ENCODE measurements at places on chromosomes 12 and 14.

DNA sequence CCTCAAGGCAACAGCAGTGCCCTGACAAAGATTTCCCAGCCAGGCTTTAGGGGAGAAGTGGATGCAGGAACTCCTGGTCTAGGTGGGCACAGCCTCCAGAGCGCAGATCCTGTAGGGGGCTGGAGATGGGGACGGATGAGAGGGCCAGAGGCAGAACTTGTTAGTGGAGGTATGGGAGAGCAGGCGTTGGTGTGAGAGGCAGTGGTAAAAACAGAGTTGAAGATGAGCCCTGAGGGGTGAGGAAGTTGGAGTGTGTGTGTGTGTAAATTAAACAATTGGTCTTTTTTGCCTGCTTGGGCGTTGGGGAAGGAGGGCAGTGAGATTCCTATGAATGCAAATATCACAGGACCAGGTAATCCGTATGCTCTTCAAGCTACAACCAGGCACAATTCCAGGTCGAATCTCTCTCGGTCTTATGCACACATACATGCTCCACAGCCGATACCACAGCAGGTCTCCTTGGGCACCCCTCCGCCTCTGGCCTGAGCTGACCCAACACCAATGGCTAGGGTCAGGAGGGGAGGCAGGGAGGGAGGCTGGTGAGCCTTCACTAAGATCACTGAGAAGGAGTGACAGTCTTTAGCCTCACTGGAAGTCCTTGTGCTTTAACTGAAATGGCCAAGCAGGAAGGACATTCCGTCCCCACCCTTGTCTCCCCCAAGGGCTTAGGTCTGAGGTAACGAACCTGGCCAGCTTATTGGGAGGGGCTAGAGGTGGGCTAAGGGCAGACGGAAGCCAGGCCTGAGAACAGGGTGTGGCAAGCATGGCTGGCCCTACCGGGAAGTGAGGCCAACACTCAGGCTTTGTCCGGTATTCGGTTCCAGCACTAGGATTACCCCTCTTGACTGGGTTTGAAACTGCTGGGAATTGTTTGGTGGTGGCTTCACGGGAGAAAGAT, 1.5 kb upstream of the KRT7 start:
- DNase-seq, result no peak

- peak; percentile 64 for DNase-seq
These were observed 157.5 kb downstream of the TMTC3 start for GRCh38 chr12:88299567-88300101.

DNA sequence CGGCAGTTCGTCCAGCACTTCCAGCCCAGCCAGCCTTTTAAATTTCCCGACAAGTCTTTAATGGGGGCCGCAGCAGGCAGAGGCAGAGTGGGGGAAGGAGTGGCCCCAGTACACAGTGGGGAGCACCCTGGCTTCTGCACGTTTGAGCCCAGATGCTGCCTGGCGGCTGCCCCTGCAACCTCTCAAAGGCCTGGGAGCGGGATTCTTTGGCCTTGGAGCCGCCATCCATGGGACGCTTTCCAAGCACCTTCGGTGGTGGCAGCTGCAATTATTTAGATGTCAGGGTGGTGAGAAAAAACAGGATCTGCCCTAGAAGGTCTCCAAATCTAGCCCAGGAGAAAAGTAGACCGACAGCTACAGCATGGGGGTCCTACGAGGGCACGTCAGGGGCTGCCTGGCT, 46.0 kb downstream of the FAM222A start:
- no peak for DNase-seq

- peak; percentile 4 for DNase-seq
These were observed 2.7 kb downstream of the CMTM5 start for GRCh38 chr14:23379366-23380196.

DNA sequence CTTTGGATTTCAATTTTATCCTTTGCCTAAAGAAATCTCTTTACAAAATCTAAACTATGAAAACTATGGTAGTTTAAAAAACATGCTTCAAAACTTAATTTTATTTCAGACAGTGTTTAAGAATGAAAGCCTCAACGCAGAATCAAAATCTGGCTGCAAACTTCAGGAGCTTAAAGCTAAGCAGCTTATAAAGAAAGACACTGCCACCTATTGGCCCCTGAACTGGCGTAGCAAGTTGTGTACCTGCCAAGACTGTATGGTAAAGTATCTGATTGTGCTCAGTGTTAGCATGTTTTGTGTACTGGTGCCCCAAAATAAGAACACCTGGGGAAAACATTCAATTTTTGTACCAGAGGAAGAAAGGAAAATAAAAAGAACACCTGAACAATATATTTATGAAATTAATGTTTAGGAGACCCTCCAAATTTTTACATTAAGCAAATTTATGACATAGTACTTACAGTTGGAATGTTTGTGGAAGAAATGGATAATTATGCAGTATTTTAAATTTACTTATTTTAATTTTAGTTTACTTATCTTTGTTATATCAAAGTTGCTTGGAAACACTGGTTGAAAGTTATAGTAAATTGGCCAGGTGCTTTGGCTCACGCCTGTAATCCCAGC, 12.2 kb downstream of the UBR7 start:
- peak; percentile 59 for DNase-seq

DNA sequence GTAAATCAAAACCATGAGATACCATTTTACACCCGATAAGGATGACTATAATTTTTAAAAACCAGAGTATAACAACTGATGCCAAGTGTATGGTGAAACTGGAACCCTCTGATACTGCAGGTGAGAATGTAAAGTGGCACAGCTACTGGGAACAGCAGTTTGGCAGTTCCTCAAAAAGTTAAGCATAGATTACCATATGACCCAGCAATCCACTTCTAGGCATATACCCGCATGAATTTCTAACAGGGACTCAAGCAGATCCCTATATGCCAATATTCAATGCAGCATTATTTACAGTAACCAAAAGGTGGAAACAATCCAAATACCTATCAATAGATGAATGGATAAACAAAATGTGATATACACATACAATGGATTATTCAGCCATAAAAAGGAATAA, 57.4 kb downstream of the BAZ1A start:
- no peak for DNase-seq

DNA sequence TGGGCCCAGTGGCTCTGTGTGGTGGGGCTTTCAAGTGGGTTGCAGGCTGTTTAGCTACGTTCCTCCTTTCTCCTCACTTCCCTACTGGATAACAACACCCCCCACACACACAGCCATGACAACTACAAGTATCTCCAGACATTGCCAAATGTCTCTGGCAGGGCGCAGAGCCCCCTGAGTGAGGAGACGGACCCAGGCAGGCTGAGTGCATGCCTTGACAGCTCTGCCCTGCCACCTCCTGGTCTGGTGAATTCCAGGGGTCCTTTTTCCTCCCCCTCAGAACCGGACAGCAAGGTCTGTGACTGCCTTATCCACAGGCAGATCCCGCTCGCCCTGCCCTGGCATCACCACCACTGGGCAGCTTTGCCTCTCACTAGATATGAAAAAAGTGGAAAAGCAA, 276.5 kb downstream of the TMEM132C start:
- no peak for DNase-seq

GRCh38 chr12:100753837-100754236, 40.7 kb upstream of the ANO4 start:
- DNase-seq, result no peak

DNA sequence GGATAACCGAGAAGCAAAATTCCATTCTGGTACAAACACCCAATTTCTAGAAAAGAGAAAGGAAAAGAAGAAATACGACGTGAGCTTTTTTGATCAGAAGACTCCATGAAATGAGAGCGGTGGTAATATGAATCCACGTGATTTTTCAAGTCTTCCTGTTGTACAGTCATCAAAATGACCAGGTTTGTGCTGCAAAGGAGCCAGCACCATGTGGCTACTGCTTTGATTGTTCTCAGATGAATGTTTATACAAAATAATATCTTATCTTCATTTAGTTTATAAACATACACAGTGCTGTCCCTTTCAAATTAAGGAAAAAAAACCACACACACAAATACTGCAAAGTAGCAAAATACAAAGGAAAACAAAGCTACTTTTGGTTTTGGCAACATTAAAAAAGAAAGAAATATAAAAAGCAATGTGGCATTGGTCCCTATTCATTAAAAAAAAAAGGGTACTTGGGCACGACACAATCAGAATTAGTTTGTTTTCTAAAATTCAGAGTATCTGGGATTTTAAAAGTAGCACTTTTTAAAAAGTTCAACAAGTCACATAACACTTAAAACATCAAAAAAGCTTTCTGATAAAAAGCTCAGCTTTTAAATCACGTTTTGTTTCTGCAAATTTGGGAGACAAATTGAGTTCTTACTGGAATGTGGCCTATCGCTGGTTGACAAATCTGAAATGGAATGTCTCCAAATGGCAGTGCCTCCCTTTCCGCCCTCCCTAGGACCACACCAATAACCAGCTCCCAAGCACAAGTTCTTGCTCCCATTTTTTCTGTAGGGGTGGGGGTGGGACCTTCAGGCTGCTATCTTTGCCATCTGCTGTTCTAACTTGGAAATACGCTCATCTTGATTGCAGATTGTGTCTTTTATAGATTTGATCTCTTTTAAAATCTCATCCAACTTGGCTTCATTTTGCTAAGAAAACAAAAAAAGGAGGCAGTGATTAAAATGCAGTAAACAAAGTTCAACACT, 13.2 kb upstream of the SELPLG start:
- no peak for DNase-seq

DNA sequence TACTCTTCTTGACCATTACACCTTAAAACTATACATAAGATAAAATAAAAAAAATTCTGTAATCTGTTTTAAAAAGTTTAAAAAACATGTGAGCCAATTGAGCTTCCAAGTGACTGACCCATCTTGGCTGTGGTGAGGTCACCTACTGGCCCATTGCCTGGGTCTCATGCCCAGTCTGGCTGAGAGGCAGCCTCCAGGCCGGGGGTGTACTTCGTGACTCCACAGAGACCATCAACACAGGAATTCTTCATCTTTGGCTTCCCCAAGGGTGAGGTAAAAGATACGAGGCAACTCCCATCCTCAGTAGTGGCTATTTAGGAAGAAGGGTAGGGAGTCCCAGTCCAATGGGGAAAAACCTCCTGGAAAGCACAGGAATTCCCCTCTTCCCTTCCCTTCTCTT, 113.2 kb downstream of the APAF1 start:
- DNase-seq, result no peak

DNA sequence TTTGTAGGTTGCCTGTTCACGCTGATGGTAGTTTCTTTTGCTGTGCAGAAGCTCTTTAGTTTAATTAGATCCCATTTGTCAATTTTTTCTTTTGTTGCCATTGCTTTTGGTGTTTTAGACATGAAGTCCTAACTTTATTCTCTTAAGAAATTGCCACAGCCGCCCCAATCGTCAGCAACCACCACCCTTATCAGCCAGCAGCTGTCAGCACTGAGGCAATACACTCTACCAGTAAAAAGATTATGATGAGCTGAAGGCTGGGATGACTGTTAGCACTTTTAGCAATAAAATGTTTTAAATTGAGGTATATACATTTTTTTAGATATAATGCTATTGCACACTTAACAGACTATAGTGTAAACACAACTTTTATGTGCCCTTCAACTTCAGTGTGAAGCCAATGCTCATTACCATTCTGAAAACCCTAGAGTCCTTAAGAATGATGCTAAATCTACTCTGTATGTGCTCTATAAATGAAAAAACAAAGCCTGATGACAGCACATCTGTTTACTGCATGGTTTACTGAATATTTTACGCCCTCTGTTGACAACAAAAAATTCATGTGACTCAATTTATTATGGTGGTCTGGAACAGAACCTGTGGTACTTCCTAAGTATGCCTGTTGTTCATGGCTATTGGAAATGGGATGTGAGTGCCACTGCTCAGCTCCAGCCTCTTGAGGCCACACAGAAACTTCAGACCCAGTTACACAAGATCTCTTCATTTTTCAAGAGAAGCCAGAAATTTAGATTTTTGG, 197.4 kb downstream of the DUSP6 start:
- DNase-seq, result no peak

GRCh38 chr14:84087986-84088531, 1441.9 kb upstream of the FLRT2 start:
- no peak for DNase-seq

GRCh38 chr14:101407328-101407727, 154.0 kb upstream of the DIO3 start:
- no peak for DNase-seq

DNA sequence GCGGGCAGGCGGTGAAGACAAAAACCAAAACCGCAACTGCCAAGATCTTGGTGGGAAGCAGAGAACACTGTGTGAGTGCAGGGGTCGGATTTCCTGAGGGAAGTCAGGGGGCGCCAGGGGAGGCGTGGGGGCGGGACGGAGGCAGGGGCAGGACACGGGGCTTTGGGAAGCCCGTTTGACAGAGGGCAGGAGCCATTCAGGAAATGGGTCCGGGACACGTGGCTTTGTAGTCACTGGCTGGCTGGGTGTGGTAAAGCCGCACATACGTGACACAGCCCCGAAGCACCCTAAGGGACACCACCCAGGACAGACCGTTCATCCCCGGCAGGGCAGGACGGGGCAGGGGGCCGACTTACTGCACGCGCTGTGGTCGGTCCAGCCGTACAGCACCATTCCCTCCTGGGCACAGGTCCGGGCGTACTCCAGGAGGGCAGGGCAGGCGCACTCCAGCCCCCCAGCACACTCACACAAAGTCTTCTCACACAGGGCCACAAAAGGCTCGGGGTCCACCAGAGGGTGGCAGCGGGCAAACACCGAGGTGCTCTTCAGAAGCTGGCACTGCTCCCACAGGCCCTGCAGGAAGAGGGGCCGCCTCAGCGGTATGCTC, 49.4 kb downstream of the VWF start:
- DNase-seq, result no peak

DNA sequence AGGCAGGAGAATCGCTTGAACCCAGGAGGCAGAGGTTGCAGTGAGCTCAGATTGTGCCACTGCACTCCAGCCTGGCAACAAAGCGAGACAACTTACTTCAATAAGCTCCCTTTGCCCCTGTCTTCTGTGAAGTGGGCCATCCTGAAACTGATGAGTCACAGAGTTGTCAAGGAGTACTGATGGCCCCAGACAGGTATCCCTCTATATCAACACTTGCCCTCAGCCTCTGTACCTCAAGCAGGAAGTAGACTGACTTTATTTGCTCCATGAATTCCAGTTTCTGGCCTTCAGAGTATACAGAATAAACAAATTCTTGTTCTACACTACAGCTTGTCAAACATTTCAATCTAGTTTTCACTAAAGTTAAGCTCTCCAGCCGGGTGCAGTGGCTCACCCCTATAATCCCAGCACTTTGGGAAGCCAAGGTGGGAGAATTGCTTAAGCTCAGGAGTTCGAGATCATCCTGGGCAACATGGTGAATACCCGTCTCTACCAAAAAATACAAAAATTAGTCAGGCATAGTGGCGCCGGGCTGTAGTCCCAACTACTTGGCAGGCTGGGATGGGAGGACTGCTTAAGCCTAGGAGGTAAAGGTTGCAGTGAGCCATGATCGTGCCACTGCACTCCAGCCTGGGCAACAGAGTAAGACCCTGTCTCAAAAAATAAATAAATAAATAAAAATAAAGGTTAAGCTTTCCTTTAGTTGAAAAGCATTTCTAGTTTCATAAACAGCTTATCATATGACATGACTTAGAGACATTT, 16.4 kb upstream of the LRP10 start:
- DNase-seq, result no peak

Measured in GM12864 (cell line).